LoVo (cell line): ENCODE measurements at places on chromosomes 5 and 9.

- DNase-seq: no peak
Measured at GRCh38 chr9:104068546-104068945, 25.6 kb upstream of the SMC2 start.

DNA sequence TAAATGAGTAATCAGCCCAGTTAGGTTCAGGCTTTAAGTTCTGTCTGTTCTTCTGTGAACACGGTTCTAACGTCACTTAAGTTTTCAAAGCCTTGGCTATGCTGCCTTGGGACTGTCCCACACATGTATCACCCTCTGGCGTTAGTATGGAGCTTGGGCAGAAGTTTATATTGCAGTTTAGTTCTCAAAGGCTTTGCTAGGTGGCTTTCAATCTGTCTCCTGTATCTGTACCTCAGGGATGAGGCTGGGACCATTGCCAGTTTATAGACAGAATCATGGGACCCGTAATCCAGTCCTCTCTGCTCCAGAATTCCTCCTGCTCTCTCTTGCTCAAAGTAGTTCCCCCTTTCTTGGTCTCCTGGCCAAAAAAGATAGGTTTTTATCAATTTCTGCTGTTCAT is 12.1 kb downstream of the C9orf40 start:
- DNase-seq: peak; percentile 66

- no peak for DNase-seq
Measured at GRCh38 chr5:33937707-33938506, 1.7 kb downstream of the RXFP3 start.

- no peak for DNase-seq
Measured at GRCh38 chr5:90142541-90142940, 267.0 kb downstream of the CETN3 start.

DNA sequence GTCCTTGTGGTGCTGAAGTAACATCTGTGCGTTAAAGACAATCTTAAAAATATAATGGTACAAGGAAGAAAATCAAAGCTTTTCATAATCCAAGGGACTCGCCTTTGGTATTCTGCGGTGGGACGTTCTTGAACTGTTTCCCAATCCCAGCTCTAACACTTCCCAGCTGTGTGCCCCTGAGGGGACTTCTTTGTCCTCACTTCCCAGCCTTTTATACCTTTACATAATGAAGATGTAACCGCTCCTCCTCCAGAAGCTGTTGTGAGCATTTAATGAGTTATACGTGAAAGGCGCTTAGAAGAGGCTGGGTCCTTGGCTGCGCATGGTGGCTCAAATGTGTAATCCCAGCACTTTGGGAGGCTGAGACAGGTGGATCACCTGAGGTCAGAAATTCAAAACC is 16.9 kb downstream of the STK10 start:
- no peak for DNase-seq
